ENCODE measurements at places on chromosomes 4 and X. TPM values are rescaled to one million over a fixed set of nuclear protein-coding genes. Genes with fewer than 3 reads are reported as not detected.

OTUD5 gene
- 27.0 TPM for total RNA-seq

CABS1 gene
- not detected for total RNA-seq

PAGE4 gene
- not detected for total RNA-seq

TMPRSS11D gene
- not detected for total RNA-seq

TMEM144 gene
- 11.1 TPM for total RNA-seq

LIN54 gene
- 6.0 TPM for total RNA-seq

RAB41 gene
- not detected for total RNA-seq

RBPJ gene
- 63.5 TPM for total RNA-seq

SLC10A7 gene
- total RNA-seq, result 6.8 TPM

TRIM61 gene
- 2.0 TPM for total RNA-seq

DNA sequence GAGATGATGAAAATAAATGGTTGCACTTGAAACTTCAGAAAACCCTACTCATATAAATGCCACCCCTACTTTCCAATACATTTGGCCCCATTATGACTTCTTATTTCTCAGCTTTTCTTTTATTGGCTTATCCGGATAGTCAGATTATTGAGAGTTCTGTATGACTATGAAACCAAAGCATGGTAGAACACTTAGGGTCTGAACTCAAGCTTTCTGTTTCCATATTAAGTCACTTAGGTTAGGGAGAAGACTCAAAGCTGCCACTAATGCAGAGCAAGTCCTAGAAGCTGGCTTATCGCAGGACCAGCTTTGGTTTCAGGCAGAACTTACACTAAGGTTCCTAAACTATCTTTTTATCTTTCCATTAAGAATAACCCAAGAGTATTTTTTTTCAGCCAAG is 229.9 kb upstream of the CPEB2 start:
- DNase-seq, result no peak

- no peak for DNase-seq
These were observed 33.9 kb downstream of the NBDY start for GRCh38 chrX:56762707-56763555.

GRCh38 chr4:32261196-32261595 is 1541.0 kb downstream of the PCDH7 start:
- DNase-seq, result no peak

DNA sequence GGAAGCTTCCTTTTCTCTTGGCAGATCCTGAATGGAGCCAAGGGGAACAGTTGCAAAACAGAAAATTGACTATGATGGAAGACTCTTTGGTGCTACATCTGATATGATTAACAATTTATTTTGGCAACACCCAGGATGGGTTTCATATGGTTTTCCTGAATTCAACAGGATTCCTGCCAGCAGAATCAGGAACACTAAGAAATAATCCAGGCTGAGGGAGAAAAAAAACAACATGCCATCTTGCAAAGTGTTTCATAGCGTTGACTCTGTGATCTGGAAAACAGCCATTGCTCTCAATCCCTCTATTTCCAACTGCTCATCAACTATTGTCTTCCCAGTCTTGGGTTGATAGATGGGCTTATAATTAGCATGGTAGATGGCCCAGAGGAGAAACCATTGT is 303.8 kb upstream of the KLF3 start:
- no peak for DNase-seq

DNA sequence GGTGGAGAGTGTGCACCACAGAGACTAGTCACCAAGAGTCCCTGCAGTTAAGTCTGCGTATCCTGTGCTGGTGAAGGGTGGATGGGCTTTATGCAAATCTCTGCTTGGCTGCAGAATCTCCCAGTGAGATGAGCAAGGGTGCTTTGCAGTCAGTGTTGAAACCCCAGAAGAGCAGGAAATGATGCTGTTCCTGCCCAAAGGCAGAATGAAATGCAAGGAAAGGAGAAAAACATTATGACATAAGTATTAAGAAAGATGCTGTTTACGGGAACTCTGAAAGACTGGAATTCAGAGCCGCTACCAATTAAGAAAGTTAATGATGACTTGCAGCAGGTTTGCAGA is 25.4 kb upstream of the ACSL1 start:
- no peak for DNase-seq

- no peak for DNase-seq
These were observed 344.2 kb downstream of the GRIA2 start for GRCh38 chr4:157564771-157565170.

DNA sequence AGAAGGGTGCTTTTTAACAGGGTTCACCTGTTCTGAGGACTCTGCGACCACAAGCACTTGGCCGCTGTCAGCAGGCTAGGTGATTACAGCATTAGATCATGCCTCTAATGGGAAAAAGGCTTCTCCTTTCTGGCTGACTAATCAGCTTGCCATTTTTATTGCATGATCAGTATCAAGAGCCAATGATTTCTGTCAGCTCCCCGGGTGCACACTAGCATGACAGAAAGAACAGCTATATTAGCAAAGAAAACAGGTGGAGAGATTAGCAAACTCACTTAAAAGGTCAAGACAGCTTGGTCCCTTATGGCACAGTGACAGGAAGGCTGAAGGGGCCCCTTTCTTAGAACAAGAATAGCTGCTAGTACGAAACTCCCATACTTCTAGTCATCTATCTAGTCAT is 170.0 kb downstream of the SMIM20 start:
- no peak for DNase-seq

- no peak for DNase-seq
These were observed 82.6 kb downstream of the USP9X start for GRCh38 chrX:41167888-41168287.

- no peak for DNase-seq
These were observed 112.2 kb downstream of the ZAR1 start for GRCh38 chr4:48602222-48602621.

GRCh38 chr4:94714365-94715160 is 43.2 kb upstream of the BMPR1B start:
- no peak for DNase-seq

DNA sequence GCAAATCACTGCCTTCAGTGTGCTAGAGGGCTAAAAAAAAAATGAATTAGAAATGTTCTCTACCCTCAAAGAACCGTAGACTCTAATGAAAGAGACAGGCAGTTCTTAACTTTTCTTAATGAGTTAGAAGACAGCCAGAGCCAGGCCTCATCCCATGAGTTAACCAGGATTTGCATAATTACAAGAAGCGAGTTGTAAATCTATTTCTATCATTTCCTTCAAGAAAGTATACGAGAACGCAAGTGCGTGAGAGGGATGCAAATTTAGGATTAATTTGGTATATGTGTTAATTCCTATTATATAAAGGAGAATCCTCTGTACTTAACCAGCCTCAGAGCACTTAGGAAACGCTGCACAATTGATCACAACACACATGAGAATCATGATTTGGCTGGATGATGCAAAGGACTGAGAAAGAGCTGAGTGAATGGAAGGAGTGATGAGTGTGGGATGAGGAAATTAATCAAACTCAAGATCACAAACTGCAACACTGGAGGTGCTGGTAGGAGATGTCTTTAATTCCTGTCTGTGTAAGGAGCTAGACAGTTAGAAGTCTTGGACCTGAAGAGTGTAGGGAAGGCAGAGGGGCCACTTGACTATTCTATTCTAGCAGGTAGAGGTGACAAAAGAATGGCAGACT is 157.2 kb downstream of the ATP10D start:
- DNase-seq, result no peak

DNA sequence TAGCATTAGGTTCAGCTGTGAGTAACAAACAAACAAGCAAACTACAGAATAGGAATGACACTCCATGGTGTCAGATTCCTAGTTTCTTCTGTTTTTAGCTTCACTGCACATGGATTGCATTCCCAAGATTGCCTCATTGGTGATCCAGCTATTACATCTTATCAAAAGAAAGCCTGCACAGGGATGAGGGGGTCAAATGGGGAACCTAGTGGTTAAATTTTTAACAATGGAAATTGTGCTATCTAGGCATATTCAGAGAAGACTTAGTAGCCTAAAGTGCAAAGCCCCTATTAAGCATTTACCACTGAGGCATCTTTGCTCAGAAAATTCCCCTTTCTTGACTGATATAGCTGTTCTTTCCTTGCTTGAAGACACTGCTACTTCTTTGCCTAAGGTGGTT is 3.9 kb upstream of the TTC29 start:
- no peak for DNase-seq

- DNase-seq, result no peak
These were observed 40.5 kb upstream of the INPP4B start for GRCh38 chr4:142886566-142886965.

DNA sequence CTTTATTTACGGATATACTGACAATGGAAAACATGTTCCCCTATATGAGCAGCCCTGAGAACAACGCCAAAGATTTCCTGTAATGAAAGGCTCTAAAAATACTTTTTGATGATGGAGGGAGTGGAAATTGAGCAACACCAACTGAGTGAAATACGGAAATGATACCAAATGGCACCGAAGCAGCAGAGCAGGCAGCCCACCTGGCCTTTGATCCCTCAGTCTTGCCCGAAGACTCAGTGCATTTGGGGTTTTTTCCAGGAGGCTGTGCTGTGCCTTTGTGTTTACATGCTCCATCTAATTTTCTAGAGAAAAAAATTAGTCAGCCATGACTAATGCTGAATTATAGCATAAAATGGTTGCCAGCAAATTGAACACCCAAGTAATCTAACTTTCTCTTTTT is 169.9 kb upstream of the RBPJ start:
- DNase-seq, result no peak

DNA sequence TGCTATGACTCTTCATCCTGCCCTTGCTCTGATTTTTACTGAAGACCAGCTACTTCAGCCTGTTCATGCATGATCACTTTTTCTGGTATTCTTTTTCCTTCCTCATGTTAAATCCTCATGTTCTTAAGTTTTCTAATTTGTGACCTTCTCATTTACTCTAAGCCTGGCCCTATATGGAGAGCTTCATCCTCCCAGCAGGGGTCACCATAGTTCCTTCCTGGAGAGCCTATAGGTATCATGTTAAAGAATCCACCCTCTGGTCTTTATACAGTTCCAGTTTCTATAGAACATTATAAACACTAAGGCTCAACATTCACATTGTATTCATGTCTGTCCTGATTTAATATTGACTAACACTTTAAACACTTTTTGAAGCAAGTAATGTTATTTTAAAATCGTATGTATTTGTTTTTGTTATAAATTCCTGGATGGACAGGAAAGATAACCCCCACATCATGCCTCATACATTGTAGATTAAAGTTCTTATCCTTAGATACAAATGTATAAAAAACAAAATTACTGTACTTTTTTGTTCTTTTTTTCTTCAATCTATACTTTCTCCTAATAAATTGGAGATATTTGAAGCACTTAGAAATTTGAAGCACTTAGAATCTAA is 53.8 kb upstream of the OTUD4 start:
- peak; percentile 25 for DNase-seq

GRCh38 chr4:105147016-105147552 is 408 bp downstream of the TET2 start:
- DNase-seq, result no peak

GRCh38 chr4:72577211-72577610 is 8.2 kb upstream of the ADAMTS3 start:
- DNase-seq, result no peak

- no peak for DNase-seq
These were observed 297.8 kb downstream of the RAPGEF2 start for GRCh38 chr4:159400558-159401225.

DNA sequence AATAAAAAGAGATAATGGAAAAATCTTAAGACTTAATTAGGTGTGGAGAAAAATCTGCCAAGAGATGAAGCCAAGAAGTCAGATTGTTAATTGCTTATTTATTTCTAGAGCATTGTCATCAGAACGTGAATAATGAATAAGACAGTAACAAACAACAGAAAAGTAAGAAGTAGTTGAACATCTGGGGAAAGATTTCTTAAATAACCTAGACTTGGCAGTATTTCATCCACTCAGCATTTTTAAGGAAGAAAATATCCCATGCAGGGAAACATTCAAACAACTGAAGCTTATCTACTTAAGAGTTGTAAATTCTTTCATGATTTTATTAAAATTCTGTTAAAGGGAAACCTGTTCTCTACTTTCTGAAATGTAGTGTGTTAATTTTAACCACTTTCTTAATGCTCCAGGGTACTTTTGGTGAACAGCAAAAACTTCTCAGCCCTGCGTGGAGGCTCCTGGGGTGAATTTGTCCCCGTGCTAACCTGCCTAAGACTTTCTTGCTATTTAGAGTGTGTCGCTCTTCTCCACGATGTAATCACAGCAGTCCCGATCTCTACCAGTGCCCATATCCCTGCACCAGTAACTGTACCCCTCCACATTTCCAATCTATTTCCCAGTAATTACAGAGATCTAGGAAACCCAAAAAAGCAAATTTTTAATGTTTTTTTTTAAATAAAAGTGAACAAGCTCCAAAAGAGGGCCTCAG is 124.6 kb downstream of the CORIN start:
- no peak for DNase-seq

GRCh38 chrX:19372170-19372546 is 28.4 kb downstream of the PDHA1 start:
- DNase-seq, result peak; percentile 53

DNA sequence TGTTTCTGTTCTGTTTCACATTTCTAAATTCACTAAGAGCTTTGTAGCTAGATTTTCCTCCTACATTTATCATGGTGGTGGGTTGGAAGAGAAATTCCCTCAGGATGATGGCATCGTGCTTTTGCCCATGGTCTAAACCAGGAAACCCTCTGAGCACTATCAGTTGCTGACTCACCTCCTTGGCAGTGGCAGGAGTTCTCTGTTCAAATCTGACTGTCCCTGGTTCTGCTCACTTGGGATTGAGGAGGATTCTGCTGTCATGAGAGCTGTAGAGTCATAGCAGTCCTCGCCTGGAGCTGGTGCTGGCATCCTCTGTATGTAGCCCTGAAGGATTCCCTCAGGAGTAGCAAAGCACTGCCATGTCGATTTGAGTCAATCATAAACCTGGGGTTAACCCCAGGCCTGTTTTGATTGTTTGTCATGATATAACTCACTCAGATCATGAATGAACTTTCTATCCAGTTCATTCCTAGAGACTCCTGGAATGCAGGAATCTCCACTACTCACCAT is 9.4 kb downstream of the TEX13A start:
- no peak for DNase-seq

DNA sequence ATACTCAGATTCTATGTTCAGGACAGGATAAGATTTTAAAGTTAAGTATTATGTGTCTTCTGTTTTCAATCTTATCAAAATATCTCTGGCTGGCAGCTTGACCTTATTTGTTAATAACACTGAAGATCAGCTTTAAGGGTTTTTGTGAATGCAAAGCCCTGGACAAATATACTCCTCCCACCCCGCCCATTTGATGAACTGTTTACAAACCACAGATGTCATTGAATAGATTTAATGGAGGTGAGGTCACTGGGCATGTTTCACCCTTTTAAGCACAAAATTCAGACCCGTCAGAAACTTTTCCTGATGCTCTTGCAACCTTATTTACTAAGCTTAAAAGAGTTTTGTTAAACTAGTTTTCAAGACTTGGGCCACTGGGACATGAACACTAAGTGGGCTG is 10.1 kb upstream of the CXCL8 start:
- DNase-seq, result no peak

- DNase-seq, result no peak
These were observed 397.6 kb upstream of the TENM3 start for GRCh38 chr4:181845617-181846016.

Data from left cardiac atrium (tissue), 4 donors.